Natural killer cell treated with Interleukin-12 subunit alpha and Interleukin-12 subunit beta and Interleukin-15 and Interleukin-18, amount 100 ng/mL, for 72 hours (primary cell): ENCODE measurements at places on chromosomes 6 and 20. TPM values are rescaled to one million over a fixed set of nuclear protein-coding genes. Genes with fewer than 3 reads are reported as not detected.
A peak's percentile ranks its signal among the peaks of the same experiment; 100 is the strongest.

BPI gene
- not detected for total RNA-seq

MSH5 gene
- total RNA-seq = 36.2 TPM

ANGPT4 gene
- not detected for total RNA-seq

GGT7 gene
- total RNA-seq = 7.3 TPM

RUNX2 gene
- 29.5 TPM for total RNA-seq

LRFN2 gene
- 0.29 TPM for total RNA-seq

DNA sequence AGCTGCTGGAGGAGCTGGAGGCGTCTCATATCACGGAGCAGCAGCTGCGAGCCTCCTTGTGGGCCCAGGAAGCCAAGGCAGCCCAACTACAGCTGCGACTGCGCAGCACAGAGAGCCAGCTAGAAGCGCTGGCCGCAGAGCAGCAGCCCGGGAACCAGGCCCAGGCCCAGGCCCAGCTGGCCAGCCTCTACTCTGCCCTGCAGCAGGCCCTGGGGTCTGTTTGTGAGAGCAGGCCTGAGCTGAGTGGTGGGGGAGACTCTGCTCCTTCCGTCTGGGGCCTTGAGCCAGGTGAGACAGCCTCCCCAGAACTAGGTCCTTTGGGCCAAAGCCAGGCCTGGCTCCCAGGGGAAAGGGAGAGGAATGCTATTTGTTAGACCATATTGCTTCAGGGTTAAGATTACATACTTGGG is 31.7 kb downstream of the C20orf173 start:
- DNase-seq = no peak

DNA sequence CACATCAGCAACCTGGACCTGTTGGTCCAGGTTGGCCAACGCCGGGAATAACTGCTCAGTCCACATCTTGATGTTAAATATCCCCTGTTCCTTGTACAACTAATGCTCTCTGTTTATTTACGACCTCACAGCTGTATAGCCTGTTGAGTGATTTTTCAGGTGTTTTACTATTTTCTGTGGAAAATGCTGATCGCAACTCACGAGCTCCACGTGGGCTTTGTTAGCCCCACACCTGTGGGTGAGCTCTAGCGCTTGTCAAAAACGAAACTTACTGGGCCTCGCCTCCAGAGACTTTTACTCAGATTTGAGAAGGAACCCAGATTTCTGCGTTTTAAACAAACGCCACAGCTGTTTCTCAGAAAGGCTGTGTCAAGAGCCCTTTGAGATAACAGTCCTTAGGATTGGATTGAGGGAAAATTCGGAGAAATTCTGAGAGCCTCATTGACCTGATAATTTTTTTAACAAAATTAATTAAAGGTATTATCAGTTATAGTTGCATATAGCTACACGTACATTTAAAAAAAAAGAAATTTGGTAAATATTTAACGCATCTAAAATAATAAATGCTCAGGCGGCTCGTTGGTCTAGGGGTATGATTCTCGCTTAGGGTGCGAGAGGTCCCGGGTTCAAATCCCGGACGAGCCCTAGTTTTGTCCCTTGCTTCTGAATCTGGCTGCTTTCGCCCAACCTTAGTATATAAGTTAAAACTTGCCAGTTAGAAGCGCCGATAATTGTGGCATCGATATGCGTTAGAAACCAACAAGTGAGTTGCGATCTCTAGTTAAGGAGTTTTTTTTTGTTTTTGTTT is 16.7 kb downstream of the HMGN4 start:
- DNase-seq = no peak

- DNase-seq = peak; percentile 54
These were observed 88.2 kb downstream of the PREX1 start for GRCh38 chr20:48739395-48740291.

GRCh38 chr6:583116-583515 is 73.8 kb downstream of the HUS1B start:
- no peak for DNase-seq

GRCh38 chr20:36591281-36591680 is 14.3 kb upstream of the RAB5IF start:
- DNase-seq = no peak

GRCh38 chr20:47682028-47682783 is 103.1 kb downstream of the SULF2 start:
- no peak for DNase-seq

DNA sequence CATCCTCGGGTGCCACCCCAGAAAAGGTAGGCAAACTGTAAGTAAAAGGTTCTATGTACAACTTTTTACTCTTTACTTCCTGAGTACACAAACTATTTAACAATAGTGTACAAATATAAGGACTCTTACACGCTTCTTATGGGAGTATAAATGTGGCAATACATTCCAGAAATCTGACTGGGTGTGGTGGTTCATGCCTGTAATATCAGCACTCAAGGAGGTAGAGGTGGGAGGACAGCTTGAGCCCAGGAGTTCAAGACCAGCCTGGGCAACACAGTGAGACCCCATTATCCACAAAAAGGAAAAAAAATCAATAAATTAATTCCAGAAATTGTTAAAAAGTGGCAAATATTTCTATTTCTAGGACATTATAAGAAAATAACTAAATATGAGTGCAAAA is 48.9 kb downstream of the PIGU start:
- no peak for DNase-seq

DNA sequence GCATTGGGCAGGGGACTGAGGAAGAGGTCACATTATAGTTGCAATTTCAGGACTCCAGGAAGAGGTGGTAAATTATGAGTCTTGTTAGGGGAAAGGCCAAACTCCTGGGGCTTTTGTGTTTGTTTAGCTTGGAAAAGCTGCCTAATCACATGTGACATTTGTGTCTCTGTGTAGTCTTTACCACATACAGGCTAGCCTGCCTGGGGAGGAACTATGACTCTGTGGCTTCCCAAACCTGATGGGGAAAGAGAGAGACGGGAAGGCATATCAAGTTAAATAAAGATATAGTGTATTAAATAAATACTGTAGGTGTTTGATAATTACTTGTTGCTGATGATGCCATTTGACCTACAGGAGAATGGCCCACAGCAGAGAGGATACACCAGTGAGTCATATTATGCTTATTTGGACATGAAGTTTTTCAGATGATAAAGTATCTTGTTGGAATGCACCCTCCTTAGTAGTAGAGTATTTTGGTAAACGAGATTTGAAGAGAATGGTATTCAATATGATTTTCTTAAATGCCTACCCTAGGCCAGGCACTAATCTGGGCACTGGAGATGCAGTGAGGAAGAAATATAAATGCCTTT is 4.0 kb downstream of the BLTP3A start:
- DNase-seq = no peak

DNA sequence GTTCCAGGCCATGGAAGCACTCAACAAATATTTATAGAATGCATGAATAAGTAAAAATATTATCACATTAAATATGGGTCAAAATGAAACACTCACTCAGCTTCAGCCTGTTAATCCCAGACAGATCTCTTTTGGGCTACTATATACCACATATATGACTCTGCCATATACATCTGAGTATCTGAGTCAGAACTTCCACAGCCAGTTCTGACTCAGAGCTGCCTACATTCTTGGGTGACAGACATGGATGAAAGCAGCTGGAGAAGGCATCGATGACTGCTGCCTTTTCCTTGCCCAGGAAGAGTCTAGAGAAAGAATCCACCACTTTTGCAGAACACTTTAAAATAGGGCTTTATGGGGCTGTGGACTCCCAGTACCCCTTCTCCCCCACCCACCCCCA is 11.5 kb upstream of the PDYN start:
- DNase-seq = no peak

DNA sequence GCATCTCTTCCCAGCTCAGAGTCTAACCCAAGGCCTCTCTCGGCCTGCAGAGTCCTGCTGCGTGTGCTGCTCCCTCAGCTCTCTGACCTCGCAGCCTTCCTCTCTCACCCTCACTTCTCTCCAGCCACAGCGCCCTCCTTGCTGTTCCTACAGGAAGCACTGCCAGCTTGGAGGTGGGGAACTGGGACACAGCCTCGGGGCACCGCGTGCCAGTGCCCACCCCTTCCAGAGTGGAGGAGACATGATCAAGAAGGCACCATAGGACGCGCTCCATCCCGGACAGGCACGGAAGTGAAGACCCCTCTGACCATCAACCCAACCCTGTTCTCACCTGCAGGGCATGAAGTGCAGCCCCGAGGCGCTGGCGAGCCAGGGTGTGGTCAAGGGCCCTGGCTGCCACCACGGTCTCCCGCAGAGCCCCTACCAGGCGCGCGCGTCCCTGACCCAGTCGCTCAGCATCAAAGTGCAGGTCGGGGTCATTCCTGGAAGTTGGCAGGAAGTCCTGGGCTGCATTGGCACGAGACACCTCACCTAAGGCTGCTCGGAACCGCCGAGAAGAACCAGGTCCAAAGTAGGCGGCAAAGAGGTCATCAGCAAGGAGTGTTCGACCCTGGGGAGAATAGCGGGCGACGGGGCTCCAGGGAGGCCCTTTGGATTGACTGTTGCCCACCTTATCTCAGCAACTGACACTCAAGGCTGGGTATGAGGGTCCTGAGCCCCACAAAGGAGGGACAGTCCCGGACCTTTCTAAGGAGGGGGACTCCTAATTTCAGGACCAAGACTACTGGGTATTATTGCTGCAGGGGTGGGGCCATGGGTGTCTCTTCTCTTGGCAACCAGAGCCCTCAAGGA is 1.3 kb downstream of the VWA7 start:
- DNase-seq = no peak

DNA sequence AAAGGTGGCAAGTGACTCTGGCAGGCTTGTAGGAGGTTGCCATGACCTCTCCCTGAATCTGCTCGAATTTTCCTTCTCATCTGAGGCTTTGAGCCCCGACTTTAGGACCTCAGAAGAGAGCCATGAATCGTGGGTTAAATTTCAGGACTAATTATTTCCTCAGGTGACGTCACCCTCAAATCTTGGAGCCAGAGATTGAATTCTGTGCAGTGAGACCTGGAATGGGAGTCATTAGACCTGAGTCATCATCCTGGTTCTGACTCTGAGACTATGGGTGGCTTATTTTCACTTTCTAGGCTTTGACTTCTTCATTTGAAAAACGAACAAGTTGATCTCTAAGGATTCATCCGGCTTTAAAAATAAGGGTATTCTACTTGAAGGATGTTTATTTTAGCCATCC is 48.5 kb upstream of the PDYN start:
- DNase-seq = no peak

- no peak for DNase-seq
These were observed 187.1 kb upstream of the PHACTR1 start for GRCh38 chr6:12529364-12530019.
